Lower lobe of right lung (tissue), 2 donors: ENCODE measurements at places on chromosomes 2 and 18. TPM values are rescaled to one million over a fixed set of nuclear protein-coding genes. Genes with fewer than 3 reads are reported as not detected.

GRCh38 chr18:5998166-5998881, 103.0 kb upstream of the TMEM200C start:
- DNase-seq: no peak

DNA sequence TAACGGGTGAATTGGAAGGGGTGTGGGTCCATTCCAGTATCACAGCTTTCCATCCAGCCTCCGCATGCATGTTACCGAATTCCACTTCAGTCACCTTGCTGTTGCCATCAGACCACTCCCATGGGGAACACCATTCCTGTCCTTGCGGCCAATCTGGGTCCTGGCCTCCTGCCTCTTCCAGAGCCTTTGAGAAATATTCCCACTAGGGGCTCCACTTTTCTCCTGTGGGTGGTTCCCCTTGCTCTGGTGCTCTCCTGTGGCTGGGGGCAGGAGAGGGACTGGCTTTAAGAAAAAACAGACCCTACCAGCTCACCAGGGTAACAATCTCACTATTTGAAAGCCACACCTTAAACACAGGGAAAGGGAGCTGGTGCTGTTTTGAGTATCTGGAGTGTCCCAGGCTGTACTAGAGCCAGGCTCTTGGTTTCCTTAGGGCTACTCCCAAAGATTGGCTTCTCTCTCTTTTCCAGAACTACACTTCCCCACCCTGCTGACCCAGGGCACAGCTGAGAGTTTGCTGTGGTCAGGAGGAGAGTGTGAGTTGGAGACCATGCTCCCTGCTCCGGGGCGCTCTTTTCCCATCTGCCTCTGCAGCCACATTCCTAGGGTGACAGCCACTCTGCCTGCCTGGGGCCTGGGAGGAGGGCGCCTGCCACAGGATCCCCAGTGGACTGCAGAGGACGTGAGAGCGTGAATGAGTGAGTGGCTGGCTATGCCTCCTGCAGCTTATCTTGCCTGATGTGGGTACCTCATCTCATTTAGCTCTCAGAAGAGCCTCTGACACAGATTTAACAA, 460.8 kb upstream of the HS6ST1 start:
- DNase-seq: no peak

The GALR1 gene
- not detected for total RNA-seq

The SGO2 gene
- total RNA-seq: 2.8 TPM

The ABCG5 gene
- total RNA-seq: not detected
